ENCODE measurements at places on chromosomes 12 and 14. TPM values are rescaled to one million over a fixed set of nuclear protein-coding genes. Genes with fewer than 3 reads are reported as not detected.

The LRTM2 gene
- not detected for total RNA-seq

The OAS1 gene
- total RNA-seq, result 39.4 TPM

The CLEC12A gene
- 1.9 TPM for total RNA-seq

- no peaks in the 10 kb centered on the region for H3K36me3 ChIP-seq
- no peak for DNase-seq
These were observed 167.9 kb upstream of the NTF3 start for GRCh38 chr12:5264006-5264405.

The MMP14 gene
- total RNA-seq, result 136 TPM

- H3K4me3 ChIP-seq, result no peak overlapping the region
- DNase-seq, result no peak
- no peak overlapping the region for H3K27ac ChIP-seq
- H3K36me3 ChIP-seq, result no peaks in the 10 kb centered on the region
These were observed 29.2 kb downstream of the GPR135 start for GRCh38 chr14:59435987-59436386.

The RNF212B gene
- not detected for total RNA-seq

Measured in breast epithelium (tissue), 4 donors.